Pulmonary artery endothelial cell (primary cell): ENCODE measurements at places on chromosomes 3 and 15. TPM values are rescaled to one million over a fixed set of nuclear protein-coding genes. Genes with fewer than 3 reads are reported as not detected.

Gene MSL2
- 10.0 and 11.6 TPM in 2 replicates for total RNA-seq

Gene MAGEL2
- total RNA-seq = under 0.01 TPM in 1 of 2 replicates, not detected in the other

Gene TM4SF18
- total RNA-seq = 81.6 and 267 TPM in 2 replicates

Gene TBC1D23
- 39.8 and 40.7 TPM in 2 replicates for total RNA-seq
